ENCODE measurements at places on chromosomes 2 and 18.

GRCh38 chr2:66498289-66498975, 63.5 kb downstream of the MEIS1 start:
- DNase-seq = peak; percentile 54

- no peak for DNase-seq
Observed at GRCh38 chr2:106021662-106022028, 172.5 kb downstream of the UXS1 start.

GRCh38 chr2:106358081-106358480, 110.1 kb downstream of the RGPD3 start:
- DNase-seq = no peak

DNA sequence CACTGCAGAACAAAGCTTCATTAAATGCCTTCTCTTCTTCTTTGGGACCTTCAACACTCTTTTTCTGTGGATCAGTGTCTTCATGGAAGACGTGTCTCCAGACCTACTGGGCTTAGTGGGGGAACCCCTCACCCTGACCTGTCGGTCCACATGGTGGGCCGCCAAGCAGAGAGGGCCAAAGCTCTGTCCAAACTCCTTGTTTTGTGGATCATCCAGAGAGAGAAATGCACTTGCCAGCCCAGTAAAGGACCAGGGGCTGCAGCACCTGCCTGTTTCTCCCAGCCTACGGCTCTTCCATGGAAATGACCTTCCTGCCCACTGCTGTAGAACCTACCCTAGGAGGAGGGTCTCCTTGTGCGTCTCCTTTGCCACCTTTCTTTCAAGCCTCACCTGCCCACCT, 25.9 kb downstream of the DYSF start:
- no peak for DNase-seq

DNA sequence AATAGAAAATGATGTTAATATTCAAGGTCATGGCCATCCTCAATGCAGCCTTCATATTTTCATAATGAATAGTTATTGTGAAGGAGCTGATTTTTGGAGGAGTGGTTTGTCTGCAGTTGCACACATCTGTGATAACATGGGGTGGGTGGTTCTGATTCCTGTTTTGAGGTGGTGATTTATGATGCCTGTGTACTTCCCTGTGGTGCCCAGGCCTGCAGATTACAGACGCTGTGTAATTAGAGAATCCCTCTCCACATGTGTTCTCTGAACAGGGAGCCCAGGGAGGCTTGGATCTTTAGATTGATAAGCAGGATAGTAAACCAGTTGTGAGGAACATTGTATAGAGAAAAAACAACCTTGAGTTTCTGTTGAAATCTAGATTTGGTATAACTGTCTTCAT, 117.5 kb downstream of the AGAP1 start:
- no peak for DNase-seq

- DNase-seq = peak; percentile 64
Observed at GRCh38 chr18:50405582-50406271, 30.9 kb downstream of the SKA1 start.

GRCh38 chr2:196404276-196404675, 232.9 kb upstream of the STK17B start:
- no peak for DNase-seq

DNA sequence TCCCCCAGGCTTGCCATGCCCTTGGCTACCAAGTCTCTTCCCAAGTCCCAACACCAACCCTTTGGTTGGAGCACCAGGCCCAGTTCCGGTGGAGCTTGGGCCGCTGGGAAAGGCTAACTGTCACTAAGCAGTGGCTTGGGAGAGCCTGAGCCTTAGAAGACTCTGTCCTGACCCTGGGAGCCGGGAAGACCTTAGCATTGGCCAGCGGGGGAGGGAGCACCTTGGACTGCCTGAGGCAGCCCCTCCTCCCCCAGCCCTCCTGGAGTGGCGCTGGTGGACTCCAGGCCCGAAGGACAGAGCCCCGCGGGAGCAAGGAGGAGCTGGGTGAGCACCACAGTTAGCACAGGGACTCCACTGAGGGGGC, 62.5 kb upstream of the POMC start:
- DNase-seq = no peak

DNA sequence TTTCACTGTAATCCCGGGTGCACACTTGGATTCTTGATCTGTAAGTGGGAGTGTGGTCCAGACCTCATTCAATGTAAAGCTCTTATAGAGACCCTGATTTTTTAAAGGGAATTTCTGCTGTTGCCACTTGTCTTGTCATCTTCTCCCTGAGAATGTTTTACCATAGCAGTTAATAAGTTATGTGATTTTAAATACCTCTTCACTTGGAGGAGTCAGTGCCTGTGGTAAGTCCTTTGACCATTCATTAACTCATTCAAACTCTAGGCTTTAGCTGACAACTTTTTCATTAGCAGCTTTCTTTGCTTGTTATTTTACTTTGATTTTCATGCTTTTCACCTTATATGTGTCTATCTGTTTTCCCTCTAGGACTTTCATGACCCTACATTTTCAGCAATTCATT, 51.3 kb downstream of the FMNL2 start:
- no peak for DNase-seq

DNA sequence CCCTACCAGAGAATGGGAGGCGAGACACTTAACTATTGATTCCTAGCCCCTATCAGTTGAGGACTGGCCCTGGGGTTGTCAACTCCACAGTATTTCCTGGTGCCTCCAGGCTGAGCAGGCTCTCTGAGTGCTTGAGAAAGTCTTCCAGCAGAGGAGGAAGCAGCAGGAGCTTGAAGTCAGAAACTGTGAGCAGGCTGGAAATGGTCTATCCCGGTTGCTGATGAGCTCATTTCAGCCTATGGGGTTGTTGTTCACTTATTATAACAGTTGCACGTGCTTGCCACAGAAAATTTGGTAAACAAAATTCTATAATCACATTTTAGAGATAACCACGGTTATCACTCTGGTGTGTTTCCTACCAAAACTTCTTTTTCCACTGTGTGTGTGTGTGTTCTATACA, 254.7 kb upstream of the THUMPD2 start:
- no peak for DNase-seq

- DNase-seq = no peak
Observed at GRCh38 chr18:47876813-47877212, 53.6 kb downstream of the SMAD2 start.

DNA sequence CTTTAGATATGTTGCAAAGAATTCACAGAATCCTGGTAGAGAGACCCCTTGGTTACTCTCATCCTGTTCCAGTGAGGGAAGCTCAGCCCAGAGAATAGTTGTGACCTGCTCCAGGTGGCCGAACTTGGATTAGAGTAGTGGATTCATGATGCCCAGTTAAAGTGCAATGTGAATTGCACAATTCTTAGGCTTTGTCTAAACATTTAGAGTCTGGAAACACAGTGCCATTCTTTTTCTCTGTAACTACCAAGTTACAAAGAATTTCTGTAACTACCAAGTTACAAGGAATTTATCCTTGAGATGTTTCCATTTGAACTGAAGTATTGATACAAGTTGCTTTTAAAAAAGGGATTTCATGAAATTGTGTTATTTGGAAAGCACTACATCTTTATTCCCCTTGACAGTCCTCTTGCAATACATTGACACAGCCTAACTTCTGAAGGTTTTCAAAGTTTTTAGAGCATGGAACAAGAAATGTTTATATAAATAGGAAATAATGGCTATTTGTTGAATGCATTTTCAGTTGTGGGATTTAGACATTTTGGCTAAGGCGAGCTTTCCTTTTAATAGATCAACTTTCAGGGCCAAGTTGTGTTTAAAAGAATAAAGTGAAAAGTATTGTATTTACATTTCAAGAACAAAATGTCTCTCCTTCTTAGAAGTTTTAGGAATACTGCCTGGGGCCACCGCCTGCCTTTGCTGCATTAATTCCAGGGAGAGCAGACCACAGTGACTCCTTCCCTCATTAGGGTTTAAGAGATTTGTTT, 315.0 kb downstream of the LPIN1 start:
- DNase-seq = no peak

DNA sequence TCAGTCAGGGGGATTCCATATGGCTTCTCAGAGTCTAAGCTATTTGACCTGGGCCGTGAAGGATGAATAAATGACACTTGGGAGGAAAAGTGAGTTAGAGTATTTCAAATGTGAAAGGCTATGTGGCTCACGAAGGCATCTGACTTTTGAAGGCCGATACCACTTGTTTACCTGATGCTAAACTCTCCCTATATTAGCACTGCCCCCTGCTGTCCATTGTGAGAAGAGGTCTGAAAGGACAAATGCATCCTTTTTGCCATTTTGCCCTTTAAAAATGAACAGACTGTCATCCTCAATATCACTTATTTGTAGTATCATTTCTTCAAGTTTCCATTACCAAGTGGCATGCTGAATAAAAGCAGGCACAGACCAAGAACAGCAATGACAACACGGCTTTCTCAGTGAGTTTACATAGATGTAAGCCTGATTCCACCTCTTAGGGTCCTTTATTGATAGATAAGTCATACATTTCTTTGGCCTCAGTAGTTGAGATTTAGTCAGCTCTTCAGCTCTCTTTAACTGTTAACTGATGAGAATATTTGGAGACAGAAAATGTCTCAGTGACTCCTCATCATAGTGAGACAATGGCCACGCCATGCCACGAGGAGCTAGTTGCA, 40.1 kb downstream of the DOCK10 start:
- peak; percentile 84 for DNase-seq

GRCh38 chr2:113207021-113207420, 33.2 kb downstream of the PSD4 start:
- DNase-seq = no peak

GRCh38 chr2:199977984-199978415, 22.6 kb downstream of the MAIP1 start:
- no peak for DNase-seq

DNA sequence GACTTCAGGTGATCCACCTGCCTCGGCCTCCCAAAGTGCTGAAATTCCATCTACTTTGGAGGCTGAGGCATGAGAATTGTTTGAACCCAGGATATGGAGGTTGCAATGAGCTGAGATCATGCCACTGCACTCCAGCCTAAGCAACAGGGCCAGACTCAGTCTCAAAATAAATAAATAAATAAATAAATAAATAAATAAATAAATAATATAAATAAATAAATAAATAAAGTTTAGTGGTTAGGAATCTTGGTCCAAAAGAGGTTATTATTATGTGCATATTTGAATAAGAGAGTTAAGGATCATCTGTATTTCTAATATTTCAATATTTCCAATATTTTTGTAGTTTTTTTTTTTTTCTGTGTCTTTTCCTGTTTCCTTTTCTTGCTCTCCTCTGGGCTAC, 90.8 kb downstream of the HS6ST1 start:
- no peak for DNase-seq

GRCh38 chr18:23990474-23991410, 23.8 kb upstream of the TTC39C start:
- no peak for DNase-seq

DNA sequence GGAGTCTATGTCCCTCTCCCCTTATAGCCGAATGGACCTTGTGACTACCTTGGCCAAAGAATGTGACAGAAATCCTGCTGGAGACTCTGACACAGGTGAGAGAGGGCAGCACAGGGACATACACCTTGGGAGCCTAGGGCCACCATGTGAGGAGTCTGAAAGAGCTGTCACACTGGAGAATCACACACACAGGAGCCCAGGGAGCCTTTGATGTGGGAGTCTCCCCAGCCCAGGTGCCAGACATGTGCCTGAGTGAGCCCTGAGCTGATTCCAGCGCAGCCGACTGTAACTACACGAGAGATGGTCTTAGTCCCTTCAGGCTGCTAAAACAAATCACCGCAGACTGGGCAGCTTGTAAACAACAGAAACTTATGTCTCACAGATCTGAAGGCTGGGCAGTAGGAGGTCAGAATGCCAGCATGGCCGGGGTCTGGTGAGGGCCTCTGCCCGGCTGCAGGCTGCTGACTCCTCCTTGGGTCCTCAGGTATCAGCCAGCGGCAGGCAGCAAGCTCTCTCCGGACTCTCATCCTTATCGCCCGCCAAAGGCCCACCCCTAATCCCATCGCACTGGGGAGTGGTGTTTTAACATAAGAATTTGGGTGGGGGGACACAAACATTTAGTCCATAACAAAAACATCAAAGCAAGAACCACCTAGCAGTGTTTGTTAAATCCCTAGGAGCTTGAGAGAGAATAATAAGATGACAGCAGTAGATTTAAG, 63.8 kb upstream of the GPR45 start:
- DNase-seq = no peak

DNA sequence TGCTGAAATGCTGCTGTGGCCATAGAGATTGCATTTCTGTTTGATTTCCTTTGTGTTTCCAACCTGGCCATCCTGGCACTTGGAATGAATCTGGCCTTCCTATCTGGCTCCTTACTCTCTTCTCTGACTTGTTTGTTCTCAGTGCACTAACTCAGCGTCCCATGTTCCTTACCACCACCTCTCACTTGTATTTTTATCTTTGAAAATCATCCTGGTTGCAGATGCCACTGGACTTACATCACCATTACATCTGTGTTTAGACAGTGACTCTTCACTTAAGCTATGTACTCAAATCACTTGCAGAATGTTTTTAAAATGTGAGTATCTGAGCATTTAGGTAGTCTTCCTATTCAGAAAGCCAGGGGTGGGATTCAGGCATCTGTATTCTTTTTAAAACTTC, 239.5 kb downstream of the WDR7 start:
- no peak for DNase-seq

- no peak for DNase-seq
Observed at GRCh38 chr2:170152421-170152820, 25.5 kb upstream of the MYO3B start.

DNA sequence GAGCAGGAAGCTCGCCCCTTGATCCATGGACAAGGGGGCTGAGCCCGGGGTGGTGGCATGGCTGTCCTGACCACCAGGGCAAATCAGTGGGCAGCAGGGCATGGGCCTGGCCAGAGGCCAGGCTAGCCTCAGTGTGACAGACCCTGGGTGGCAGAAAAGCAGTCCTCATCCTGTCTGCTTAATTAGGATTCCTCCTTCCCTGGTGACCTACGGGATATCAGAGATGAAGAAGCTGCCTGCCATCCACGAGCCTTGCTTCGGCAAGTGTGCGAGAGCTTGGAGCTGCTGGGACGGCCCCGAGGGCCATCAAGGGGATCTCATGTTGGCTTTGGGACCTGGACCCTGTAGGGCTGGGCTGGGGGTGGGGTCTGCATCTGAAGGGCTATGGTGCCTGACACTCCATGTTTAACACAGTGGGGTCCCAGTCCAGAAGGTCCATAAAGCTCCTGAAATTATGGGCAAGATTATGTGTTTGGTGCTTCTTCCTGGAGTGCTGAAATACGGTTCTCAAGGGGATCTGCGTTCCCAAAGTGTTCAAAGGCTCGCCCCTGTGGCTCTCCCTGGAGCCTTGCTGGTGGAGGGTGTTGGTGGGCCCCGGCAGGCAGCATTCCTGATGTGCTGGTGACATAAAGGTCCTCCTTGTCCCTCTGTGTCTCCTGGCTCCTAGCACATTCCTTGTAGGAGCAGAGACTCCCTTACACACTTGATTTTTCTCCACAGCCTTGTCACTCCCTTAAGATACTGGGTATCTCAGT, 52.6 kb downstream of the KCNIP3 start:
- no peak for DNase-seq

- peak; percentile 31 for DNase-seq
Observed at GRCh38 chr2:43086451-43087221, 139.8 kb downstream of the ZFP36L2 start.

- DNase-seq = no peak
Observed at GRCh38 chr2:127022817-127023216, 84.1 kb downstream of the BIN1 start.

GRCh38 chr2:145286716-145287275, 766.9 kb upstream of the ZEB2 start:
- no peak for DNase-seq

- peak; percentile 61 for DNase-seq
Observed at GRCh38 chr2:69177063-69177771, 164.2 kb downstream of the ANTXR1 start.

GRCh38 chr2:228681426-228681825, 499.9 kb upstream of the SPHKAP start:
- DNase-seq = peak; percentile 50

Data from neural progenitor cell (in vitro differentiated cells).